Urothelium cell line (cell line): ENCODE measurements at places on chromosomes 4 and X.
A peak's percentile ranks its signal among the peaks of the same experiment; 100 is the strongest.

- DNase-seq = no peak
These were observed 127.5 kb upstream of the BMP3 start for GRCh38 chr4:80903020-80903419.

- no peak for DNase-seq
These were observed 204.1 kb upstream of the ANK2 start for GRCh38 chr4:112845386-112845785.

GRCh38 chrX:13692771-13693231, 3.9 kb downstream of the RAB9A start:
- DNase-seq = no peak

- DNase-seq = no peak
These were observed 5.9 kb upstream of the FAM184B start for GRCh38 chr4:17787315-17787714.

DNA sequence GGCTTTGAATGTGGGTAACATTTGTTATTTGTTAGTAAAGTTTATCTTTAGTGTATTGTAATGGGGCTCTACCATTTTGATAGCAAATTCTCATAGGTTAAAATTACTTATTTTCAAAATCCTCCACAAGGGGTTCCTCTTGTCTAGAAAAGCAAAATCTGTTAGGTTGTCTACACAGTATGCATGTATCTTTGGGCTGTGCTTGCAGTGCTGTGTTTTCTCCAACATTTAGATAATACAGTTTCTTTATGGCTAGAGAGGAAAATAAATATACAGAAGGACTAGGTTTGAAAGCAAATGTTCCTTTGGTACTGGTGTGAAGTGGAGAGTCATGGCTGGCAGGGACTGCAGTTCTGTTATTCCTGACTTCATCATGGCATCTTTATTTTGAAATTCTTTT, 40.3 kb downstream of the POLR2B start:
- no peak for DNase-seq

DNA sequence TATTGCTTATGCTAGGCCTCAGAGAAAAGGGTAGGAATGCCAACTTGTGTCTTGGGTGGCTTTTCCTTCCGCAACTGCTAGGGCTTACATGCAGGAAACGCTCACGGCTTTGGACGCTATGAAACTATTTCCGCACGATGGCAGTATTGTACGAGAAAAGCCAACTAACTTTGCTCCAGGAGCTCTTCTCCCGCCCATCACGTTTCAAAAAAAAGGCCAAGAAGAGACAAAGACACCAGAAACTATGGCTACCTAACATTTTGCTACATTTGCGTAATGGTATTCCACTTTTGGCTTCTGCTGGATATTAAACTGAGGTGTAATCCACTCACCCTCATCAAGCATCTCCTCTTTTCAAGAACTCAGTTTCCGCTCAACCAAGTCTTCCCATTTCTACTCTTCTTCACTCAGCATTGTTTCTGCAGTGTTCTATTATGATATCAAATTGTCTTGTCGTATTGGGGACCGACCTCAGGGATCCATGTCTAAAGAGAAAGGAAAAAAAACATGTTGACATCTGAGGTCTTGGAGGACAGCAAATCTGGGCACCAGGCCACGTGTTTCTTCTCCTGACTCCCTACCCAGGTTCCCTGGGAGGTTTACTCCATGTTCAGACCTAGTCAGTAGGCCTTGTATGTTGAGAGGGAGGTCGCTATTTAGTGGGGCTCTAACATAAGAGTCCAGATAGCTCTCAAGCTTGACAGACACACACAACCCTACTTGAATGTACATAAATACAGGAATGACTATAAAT, 239.4 kb upstream of the STK26 start:
- peak; percentile 25 for DNase-seq
